ENCODE measurements at places on chromosomes 6 and 20.

DNA sequence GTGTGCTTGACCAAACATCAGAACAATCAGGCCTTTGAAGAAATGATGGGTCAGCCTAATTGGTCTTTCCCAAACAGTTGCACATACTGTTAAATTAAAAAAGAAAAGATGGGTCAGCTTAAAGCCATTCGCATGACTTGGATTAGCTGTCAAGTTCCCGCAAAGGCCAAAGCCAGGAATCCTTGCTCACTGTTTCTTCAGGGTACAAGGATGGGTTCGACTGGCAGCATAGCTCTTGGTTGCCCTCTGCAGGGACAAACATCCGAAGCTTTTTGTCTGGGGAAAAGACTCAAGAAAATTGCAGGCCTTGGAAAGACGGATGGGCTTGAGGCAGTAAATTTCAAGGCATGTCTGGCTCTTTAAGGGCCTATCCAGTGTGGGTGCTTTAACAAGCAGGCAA lies 168.0 kb downstream of the HDGFL1 start:
- DNase-seq, result no peak

DNA sequence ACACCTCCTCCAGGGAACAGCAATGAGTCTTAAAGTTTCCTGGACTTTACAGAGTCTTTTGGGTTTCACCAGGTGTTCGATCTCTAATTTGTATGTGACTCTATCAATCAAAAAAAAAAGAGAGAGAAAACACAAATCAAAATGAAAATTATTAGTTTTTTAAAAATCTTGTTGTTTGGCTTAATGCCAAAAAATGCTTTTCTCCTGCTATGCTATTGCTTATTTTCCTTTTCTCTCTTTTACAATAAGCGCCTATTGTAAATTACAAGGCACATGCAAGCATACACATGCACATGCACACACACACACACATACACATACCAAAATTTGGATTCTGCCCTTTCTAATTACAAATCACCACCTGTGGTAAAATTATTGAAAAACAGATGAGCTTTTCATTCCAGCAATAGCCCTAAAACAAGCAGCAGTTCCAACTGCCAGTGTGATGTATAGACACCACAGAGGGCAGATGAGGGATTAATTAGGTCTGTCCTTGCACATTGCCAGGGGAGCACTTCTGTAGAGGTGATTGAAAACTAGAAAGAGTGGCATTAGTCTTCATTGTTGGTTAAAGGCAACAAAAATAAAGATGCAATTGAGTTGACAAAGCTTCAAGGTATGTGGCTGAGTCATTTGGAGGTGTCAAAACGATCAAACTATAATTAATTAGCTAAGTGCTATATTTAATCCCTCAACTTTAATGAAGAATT lies 631.7 kb downstream of the TFAP2B start:
- no peak for DNase-seq

DNA sequence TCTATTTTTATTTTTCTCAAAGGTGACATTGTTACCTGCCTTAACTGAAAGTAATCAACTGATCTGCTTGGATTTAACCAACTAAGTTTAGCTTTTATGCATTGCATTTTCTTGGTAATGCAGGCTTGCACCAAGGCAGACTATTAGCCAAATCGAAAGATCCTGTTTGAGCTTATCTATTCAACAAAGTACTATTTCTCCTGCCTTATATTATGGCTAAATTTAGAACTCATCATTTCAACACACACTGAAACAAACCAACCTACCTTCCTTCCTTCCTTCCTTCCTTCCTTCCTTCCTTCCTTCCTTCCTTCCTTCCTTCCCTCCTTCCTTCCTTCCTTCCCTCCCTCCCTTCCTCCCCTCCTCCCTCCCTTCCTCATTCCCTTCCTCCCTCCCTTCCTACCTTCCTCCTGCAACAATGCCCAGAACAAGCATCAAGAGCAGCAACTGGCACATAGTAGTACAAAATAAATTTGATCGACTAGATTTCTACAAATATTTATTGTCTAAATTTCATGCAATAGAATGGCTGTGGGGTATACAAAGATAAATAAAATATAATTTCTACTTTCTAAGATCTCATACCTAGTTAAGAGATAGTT lies 17.0 kb upstream of the RNF182 start:
- no peak for DNase-seq

DNA sequence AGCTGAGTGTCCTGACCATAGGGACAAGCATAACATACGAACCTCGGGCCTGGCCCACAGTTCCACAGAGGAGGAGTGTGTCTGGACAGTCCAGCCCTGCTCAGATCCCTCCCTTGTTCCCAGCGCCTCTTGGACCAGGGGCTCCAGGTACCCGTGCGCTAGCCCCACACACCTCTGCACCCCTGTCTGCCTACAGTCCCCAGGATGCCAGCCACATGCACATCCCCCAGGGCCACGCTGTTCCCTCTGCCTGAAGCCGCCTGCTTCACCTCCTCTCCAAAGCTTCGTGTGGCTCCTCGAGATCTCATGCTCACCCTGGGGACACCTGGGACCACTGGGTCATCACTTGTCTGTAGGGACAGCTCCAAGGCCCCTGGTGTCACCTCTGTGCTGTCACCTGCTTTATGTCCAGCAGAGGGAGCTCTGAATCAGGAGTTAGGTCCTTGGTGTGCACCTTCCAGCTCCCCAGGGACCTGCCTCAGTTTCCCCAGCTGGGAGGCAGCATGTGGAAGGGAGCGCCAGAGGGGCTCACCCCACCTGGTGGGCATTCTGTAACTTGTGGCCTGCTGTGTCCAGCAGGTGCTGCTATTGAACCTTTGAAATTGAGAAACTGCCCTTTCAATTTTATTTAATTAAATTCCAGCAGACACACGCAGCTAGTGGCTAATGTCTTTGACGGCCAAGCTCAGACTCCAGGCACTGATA lies 7.3 kb upstream of the YTHDF1 start:
- DNase-seq, result peak; percentile 21

- no peak for DNase-seq
These were observed 46.0 kb upstream of the TAGAP start for GRCh38 chr6:159090530-159091480.

DNA sequence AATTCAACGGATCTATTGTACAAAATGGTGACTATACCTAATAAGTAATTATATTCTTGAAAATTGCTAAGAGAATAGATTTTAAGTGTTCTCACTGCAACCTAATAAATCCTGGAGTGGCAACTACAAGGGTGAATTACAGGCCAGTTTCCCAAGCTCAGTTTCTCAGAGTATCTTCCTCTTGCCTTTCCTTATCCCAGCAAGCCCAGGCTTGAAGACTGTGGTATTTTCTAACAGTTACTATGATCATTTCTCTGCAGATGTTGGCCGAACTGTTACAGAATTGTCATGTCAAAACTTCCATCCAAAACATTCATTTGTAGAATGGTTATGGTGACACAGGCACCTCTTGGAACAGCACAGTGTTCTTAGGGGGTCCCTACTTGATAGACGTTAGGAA lies 138.1 kb upstream of the PTCHD4 start:
- no peak for DNase-seq

DNA sequence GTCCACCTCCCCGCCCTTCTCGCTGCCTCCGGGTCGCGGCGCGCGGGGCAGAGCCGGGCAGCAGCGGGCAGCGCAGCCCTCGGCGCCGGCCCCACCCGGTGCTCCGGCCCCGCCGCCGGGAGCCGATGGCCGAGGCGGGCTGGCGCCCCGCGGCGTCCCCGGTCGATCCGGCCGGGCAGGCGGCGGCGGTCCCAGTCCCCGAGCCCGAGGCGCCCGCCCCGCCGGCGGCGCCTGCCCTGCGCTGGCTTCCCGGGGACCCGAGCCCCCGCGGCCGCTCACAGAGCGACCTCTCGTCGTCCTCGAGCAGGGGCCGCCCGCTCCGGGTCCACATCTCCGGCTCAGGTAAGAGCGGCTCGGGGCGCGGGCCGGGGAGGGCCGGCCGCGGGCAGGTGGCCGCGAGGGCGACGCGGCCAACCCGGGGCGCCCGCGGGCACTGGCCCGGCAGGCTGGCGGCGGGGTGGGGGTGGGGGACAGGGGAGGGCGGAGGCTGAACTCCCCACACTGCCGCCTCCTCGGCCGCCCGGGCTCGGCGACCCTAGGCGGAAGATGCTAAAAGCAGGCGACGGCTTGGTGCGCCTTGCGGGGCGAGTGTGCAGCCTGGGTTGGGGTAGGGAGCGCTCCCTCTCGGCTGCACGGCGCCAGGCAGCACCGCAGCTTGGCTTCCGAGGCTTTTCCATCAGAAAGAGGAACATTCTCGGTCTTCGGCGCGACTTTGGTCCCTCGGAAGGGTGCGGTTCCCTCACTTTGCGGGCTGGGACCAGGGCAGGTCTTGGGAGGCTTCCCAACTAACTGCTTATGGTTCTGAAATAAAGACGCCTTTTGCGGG lies 25.6 kb upstream of the FUCA2 start:
- peak; percentile 56 for DNase-seq

GRCh38 chr6:39416026-39416425 lies 93.5 kb upstream of the KCNK16 start:
- no peak for DNase-seq

GRCh38 chr6:134346932-134347545 lies 29.1 kb upstream of the SGK1 start:
- DNase-seq, result no peak

DNA sequence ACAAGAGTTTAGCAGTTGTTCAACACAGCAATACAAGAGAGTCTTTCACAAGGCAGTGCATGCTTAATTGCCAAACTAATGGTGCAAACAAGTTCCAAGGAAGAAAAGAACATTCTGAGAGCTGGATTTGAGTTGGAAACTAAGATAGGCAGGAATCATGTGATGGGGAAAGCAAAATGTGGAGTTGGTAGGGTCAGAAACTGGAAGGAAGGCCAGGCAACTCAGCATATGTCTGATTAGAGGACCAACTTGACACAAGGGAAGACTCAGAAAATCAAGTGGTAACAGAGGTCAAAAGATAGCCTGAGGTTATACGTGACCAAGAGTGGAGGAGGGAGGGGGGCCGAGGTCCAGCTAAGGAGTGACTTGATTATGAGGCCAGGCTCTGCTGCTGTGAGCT lies 117.3 kb downstream of the SMLR1 start:
- DNase-seq, result no peak
